ENCODE measurements at places on chromosomes 6 and 20.

DNA sequence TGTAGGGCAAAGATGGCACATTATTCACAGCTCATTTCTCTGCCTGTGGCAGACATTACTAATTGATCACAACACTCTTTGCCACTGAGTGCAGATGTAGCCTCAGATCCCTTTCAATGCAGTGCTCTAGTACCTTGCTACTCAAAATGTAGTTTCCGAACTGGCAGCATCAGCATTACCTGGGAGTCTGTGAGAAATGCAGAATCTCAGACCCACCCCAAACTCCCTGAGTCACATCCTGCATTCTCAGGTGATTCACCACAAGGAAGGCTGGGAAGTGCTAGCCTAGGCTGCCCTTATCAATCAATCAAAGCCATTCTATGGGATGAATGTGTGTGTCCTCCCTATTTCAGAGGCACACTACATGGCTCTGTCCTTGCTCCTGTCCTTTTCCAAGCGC lies 58.5 kb downstream of the PCNA start:
- no peak for DNase-seq

- peak; percentile 7 for DNase-seq
Observed at GRCh38 chr6:28683945-28684538, 158.4 kb downstream of the GPX5 start.

DNA sequence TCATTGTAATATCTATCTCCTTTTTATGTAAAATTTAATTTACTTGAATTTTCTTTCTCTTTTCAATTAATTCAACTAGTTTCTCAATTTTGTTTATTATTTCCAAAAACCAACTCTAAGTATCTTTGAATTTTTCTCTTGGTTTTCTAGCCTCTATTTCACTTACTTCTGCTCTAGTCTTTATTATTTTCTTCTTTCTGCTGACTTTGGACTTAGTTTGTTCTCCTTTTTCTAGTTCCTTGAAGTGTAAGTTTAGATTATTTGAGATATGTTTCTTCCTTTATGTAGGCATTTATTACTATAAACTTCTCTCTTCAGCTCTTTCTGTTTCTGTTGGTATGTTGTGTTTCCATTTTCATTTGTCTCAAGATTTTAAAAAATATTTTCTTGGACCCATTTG lies 70.8 kb downstream of the TNFAIP3 start:
- no peak for DNase-seq

DNA sequence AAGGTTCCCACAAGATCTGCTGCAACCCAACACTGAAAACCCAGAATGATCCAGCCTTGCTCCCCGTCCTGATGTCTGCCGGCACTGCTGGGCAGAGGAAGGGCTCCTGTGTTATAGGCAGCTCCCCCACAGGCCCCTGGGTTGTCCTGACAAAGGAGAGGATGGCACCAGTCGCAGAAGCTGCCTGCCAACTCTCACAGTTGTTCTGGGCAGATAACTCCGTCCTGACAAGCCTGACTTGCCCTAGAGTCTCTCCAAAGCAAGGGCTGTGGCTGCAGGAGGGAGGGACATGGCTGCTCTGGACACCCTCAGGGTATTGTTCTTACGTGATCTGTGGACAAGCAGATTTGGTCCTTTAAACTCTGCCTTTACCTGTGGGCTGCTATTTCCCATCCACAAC lies 243.8 kb downstream of the CDH26 start:
- no peak for DNase-seq

GRCh38 chr6:88349511-88349910 lies 183.4 kb upstream of the CNR1 start:
- DNase-seq, result no peak

All from NCI-H446 (cell line).